ENCODE measurements at places on chromosomes 5 and 9. TPM values are rescaled to one million over a fixed set of nuclear protein-coding genes. Genes with fewer than 3 reads are reported as not detected.

Gene APC
- total RNA-seq: 39.8 TPM

Gene TERT
- total RNA-seq: not detected

DNA sequence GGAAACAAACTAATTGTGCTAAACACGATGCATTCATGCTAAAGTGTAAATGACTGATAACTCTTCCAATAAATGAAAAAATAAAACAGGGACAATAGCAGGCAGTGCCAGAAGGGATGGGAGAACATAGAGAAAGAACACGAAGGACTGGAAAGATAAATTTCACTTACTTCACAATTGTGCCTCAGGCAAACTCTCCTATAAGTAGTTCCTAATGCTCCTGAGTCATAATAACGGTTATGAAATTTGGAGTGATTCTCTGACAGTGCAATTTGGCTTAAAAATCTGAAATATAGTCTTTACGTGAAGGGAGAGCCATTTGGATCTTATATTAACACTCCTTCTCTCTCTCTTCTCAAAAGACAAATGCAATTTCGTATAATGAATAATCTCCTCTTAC lies 2218.5 kb downstream of the MAT2B start:
- no peak for DNase-seq

Gene PLPP7
- total RNA-seq: 13.9 TPM

DNA sequence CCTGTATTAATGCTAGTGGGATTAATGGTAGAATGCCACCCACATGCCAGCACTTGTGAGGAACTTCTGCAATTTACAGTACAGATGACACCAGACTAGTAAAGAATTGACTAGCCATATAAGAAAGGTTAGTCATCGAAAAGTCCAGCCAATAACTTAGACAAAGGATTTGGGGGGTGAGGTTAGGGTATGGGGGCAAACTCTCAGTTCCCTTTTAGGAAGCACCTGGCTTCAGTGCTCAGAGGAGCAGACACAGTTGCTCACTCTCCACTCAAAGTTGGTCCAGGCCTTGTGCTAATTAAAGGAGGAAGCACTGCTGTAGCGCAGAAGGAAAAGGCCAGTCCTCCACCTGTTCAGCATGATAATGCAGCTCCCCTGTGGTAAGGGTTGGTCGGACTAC lies 25.2 kb downstream of the TGFBR1 start:
- DNase-seq: no peak

Gene TMEM141
- 33.0 TPM for total RNA-seq

Gene ARL15
- total RNA-seq: 24.3 TPM

Gene TMEM174
- not detected for total RNA-seq

Gene TLE4
- 25.5 TPM for total RNA-seq

GRCh38 chr5:146466521-146467349 lies 19.6 kb downstream of the TCERG1 start:
- DNase-seq: no peak

- no peak for DNase-seq
Observed at GRCh38 chr5:81006947-81007636, 46.9 kb downstream of the RASGRF2 start.

GRCh38 chr9:99720455-99721050 lies 101.1 kb upstream of the NR4A3 start:
- DNase-seq: no peak
